ENCODE measurements at places on chromosomes 6 and 20.

DNA sequence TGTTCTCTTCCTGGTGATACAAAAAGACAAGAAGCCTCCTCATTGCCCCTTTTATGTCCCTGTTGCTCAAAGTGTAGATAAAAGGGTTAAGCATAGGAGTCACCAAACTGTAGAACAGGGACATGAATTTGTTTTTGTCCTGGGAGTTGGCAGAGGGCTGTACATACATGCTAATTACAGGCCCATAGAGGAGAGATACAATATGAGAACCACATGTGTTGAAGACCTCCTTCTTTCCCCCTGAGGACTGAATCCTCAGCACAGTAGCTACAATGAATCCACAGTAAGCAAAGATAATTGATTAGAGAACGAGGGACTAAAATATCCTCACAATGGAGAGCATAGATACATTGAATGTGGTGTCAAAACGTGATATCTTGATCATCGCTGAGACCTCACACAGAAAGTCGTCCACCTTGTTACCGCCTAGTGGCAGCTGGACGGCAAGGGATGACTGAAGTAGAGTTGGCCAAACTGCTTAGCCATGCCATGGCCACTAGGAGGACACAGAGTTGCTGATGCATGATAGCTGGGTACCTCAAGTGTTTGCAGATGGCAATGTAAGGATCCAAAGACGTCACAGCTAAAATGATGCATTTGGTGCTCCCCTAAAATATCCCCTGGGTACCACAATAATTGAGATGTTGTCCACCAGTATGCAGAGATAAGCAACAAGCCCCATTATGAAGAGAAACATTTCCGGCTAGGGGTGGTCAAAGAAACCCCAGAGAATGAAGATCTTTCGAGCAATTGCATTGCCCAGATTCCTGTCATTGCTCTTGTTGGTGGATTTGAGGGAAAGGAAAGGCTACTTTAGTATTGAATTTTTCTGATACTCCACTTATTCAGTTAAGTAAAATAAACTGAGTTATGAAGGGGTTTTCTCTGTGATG lies 15.0 kb downstream of the OR2B3 start:
- DNase-seq = no peak

GRCh38 chr20:10665791-10666190 lies 8.0 kb downstream of the JAG1 start:
- peak; percentile 59 for DNase-seq

DNA sequence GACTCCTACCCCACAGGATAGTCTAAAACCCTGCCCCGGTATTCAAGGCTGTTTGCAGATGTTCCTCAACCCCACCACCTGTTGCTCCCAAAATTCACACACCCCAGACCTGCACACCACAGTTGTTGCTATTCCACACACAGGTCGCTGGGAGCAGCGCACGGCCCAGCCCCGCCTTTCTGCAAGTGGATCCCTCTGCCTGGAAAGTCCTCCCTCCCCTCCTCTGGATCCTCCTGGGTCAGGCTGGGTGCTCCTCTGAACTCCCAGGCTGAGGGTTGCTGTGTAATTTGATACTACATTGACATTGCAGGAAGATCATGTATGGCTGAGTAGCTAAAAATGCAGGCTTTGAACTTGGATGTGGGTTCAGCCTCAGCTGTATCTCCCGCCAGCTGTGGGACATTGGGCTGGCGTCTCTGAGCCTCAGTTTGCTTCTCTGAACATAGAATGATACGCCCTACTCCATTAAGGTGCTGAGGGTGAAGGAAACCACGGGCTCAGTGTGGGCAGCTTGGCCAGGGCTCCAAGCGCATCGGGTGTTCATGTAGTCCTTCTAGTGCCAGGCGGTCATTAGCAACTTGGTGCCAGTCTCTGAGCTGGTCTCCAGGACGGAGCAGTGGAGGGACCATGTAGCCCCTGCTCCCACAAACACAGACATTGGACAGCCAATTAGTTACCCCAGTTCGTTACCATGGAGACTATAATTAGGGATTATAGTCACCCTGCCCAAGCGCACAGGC lies 13.9 kb upstream of the CCN5 start:
- DNase-seq = peak; percentile 61

DNA sequence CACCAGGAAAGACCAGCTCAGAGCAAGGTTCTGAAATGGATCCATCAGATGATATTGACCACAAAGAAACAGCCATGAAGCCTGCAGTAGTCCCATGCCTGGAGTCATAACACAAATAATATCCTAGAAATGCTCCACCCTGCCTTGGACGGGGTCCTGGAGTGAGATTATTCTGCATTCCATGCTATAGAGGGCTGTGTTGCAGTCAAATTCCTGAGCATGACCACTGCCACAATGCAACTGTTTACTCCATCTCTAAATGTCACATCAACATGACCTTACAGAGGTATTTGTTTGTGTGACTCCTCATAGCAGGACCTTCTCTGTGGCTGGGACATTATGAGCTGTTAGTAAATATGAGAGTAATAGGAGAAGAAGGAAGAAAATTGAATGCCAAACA lies 257.5 kb upstream of the TCF21 start:
- no peak for DNase-seq

- no peak for DNase-seq
Measured at GRCh38 chr6:154343473-154344308, 12.9 kb downstream of the IPCEF1 start.

GRCh38 chr20:59661153-59661552 lies 56.8 kb downstream of the PHACTR3 start:
- DNase-seq = no peak

DNA sequence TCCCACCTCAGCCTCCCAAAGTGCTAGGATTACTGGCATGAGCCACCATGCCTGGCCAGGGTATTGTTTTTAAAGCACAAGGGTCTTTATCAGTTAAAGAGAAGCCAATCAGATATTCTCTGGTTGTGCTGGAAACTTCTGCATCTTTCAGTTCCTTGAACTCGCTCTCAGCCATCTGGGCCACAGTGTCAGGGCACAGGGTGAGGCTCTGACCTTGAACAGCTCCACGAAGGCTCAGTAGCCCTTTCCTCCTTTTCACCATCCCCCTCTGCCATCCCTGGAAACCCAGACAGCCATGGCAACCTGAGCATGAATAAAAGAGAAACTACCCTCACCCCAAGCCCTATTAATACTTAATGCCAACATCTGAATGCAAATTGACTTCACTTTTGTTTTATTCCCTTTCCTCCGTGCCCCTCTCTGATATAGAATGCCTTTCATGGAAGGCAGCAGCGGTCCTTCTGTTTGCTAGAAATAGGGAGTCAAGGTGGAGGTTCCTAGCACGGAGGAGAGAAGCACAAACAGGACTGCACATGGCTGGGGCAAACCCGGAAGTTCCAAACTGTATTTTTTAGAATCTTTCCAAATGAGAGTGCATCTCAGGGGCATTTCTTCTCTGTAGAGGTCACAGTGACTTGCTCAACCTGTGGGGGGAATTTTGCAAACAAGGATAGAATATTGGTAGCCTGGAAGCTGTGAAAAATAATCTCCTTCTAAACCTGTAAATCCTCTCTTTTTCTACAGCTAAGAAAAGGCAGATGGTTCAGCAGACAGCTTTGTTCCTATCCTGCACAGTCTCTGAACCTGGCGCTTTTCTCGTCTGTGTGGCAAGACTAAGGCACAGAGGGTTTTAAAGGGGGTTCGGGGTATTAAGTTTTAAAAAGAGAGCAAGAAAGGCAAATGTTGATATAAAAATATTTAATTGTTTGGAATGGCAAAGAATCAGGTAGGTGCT lies 176.4 kb upstream of the RREB1 start:
- no peak for DNase-seq

GRCh38 chr20:33653218-33653899 lies 8.8 kb upstream of the C20orf144 start:
- no peak for DNase-seq

GRCh38 chr20:53270792-53271375 lies 298.7 kb downstream of the TSHZ2 start:
- no peak for DNase-seq

GRCh38 chr6:11766589-11767450 lies 11.8 kb downstream of the ADTRP start:
- no peak for DNase-seq

DNA sequence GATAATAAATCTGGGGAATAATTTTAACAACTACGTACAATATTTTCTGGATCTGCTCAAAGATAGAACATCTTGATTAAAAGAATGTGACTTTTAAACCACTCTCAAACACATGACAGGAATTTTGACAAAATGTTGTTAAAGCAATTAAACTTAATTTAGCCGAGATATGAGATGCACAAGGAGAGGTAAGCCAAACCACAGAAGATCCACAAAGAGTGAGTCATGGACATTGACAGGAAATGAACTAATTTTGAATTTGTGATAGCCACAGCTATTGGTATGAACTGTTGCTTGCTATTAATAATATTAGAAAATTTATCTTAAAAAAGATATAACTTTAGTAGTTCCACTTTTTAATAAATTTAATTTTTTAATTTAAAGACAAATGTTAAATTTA lies 27.8 kb upstream of the VGLL2 start:
- DNase-seq = no peak

DNA sequence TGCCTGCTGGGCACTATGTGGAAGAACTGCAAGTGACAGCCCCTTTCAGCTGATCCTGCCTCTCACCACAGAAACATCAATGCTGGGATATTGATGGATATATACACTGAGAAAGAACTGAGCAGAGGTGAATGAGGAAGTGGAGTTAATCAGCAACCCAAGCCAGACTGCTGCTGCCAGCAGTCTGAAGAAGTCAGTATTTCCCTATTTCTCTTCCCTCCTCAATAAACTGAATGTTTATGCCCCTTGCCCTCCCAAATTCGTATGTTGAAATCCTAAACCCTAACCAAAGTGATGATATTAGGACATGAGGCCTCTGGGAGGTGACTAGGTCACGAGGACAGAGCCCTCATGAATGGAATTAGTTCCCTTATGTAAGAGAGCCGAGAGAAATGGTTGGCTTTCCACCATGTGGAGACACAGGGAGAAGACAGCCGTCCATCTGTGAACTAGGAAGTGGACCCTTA lies 76.3 kb downstream of the CDK19 start:
- no peak for DNase-seq

- no peak for DNase-seq
Measured at GRCh38 chr6:151119823-151120524, 119.8 kb upstream of the AKAP12 start.

DNA sequence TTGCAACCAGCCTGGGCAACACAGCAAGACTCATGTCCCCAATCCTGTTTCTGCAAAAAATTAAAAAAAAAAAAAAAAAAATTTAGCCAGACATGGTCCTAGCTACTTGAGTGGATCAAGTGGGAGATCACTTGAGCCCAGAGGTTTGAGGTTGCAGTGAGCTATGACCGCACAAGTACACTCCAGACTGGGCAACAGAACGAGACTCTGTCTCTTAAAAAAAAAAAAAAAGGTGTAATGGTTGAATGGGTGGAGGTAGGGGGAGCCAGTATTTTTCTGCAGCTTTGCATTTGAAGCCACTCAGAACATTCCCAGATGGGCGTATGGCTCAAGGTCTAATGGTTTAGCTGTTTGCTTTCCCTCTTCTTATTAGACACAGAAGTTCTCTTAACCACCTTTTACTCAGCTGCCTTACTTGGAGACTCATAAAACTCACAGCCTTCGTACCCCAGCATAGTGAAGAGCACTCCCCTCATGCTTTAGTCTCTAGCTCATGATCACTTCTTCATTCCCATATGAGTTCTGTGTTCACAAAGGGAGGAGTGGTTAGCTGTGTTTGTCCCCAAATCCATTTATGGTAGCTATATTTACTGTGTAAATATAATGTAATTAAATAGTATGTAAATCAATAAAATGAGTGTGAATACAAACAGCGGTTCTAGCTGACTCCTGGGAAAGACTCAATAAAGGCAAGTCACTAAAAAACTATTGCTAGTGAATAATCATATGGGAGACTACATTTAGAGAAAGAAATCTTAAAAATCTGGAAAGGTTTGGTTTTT lies 9.0 kb downstream of the FKBP1A start:
- no peak for DNase-seq

DNA sequence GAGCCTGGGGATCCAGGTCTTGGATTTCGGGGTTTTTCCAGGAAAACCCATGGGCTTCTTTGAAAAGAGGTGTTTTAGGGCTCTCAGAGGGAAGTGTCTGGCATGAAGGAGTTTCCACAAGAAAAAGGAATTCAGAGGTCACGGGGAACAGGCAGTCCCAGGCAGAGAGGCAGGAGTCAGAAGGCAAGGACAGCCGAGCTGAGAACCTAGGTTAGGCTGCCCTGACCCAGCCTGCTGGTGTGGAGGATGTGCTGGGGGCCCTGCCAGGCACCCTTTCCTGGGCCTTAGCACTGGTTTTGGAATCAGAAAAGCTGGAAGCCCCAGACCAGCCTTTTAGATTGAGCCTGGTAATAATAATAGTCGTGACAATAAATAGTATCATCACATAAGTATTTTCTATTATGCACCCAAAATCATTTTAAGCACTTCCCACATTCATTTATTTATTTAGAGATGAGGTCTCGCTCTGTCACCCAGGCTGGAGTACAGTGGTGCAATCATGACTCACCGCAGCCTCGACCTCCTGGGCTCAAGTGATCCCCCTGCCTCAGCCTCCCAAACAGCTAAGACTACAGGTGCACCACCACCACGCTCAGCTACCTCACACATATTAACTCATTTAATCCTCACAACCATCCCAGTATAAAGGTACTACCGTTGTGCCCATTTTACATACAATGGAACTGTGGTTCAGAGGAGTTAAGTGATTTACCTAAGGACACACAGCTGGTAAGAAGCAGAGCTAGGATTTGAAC lies 19.9 kb downstream of the TGM2 start:
- no peak for DNase-seq

DNA sequence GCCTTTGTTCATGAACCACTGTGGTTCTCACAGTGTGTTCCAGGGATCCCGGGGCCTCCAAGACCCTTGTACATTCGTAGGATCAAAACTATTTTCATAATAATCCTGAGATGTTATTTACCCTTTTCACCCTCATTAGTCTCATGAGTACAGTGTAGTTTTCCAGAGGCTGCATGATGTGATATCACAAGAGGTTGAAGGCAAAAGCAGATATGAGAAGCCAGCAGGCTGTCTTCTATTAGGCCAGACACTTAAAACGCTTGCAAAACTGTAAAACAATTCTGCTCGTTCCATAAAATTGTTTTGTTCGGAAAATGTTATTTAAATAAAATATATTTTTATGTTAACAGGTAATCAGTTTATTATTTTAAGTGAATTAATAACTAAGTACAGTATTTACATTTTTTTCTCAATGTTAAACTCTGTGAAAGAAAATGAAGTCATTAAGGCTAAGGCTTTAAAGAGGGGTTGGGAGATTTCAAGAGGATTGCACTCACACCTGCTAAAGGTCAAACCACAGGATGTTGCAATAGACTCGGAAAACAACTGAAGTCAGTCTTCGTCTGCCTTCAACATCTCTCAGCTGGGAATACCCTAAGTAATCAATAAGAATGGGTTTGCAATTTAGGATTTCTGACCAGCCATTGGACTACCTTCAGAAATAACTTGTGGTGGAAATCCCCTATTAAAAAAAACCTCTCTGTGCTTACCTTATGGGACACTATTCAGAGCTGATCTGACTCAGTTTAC lies 474.2 kb downstream of the KIF16B start:
- DNase-seq = no peak

GRCh38 chr6:163782436-163783003 lies 368.0 kb downstream of the QKI start:
- no peak for DNase-seq
